NCI-H69 (cell line): ENCODE measurements at places on chromosomes 6 and 20.

- DNase-seq: no peak
Observed at GRCh38 chr20:29300579-29301551, 1956.6 kb upstream of the DEFB115 start.

DNA sequence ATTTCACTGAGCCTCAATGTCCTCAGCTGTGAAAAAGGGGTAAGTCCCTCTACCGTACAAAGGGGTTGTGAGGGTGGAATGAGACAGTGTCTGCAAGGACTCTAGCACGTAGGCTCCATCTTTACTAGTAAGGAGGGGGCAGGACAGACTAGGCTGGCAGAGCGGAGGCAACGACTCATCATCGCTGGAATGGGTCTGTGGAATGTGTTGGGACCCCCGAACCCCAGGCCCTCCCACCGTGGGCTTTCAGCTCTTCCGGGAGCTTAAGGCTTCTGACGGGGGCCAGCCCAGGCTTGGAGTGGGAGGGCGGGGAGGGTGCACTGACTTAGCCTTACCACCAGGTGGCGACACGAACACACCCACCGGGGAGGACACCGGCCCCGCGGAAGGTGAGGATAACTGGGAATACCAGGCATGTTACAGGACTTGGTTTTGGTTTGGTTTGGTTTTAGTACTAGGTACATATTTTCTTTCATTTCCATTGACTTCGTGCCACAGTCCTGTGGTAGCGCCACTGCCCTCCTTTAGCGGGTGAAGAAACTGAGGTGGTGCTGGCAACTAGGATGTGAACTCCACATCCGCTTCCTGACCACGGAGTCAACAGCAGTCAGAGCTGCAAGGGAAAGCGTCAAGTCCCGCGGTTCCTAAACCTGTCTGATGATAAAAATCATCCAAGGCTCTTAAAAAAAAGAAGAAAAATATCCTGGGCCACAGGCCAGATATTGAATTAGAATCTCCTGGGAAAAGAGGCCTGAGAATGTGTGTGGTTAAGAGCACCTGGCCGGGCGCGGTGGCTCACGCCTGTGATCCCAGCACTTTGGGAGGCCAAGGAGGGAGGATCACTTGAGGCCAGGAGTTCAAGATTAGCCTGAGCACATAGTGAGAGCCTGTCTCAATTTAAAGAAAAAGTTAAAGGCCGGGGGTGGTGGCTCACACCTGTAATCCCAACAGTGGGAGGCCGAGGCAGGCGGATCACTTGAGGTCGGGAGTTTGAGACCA is 10.3 kb upstream of the TULP1 start:
- peak; percentile 72 for DNase-seq

- DNase-seq: peak; percentile 5
Observed at GRCh38 chr6:152068622-152069261, 261.3 kb downstream of the ESR1 start.

GRCh38 chr6:106451439-106451838 is 90.9 kb downstream of the CRYBG1 start:
- no peak for DNase-seq

DNA sequence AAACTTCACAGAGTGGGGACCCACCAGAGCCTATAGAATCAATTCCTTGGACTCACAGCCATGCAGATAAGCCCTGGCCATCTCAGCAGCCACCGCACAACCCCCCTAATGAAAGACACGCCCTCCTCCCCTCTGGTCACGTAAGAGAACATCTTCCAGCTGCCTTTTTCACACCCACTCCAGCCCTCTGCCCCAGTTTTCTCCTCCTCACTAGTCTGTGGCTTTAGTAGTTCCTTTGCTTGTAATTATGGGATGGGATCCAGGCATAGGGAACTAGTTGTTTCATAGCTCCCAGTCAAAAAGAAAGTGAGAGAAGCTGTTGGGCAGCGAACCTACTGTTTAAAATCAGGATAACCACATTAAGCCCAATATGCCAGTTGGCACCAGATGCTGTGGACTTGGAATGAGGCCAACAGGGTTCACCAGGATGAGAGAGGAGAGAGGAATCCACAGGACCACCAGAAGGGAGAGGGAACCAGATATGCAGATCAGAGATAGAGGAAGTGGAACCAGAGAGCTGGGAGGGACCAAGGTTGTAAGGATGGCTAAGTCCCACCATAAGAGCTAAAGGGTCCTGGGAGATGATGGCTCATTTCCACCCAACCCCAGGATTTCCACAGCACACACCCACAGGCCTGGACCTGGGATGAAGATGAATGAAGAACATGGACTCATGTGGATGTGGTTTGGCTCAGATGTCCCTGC is 9.0 kb upstream of the BTN3A1 start:
- DNase-seq: peak; percentile 34

GRCh38 chr6:167933847-167934246 is 63.6 kb upstream of the KIF25 start:
- DNase-seq: no peak

- DNase-seq: no peak
Observed at GRCh38 chr6:2800552-2801316, 35.5 kb downstream of the WRNIP1 start.

DNA sequence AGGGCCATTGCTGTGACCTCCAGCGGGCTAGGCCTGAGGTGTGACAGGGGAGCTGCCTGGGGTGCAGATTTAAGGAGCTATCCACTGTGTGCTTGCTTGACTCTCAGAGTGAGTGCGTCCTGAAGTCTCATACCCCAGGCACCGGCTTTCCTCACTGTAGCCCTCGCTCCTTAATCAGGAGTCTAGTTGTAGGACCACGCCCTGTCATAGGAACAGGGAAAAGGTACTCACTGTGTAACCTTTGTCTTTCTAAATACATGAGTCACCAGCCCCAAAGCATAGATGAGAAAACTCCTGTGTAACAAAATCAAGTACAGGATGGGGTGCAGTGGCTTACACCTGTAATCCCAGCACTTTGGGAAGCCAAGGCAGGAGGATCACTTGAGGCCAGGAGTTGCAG is 141.7 kb downstream of the TMEM242 start:
- peak; percentile 35 for DNase-seq

DNA sequence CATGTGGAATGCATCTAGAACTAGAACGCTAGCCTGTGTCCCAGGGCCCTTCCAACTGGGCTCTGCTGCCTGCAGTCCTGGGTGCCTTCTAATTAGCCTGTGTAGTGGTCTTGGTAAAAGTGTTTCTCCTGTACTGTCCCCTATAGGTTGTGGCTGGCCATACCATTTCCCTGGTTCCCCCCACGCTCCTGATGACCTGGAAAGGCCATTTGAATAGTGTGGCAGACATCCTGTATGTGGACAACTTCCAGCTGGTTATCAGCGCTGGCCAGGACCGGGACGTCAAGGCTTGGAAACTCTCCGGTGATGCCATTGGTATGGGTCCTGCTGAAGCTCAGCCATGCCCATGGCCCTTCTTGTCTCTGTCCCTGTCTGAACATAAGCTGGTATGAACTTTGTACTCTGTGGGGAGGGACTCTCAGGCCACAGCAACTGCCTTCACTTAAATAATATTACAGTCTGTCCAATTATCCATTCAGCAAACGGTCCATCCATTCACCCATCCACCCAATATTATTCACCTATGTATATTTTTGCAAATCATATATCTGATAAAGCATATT is 60.7 kb downstream of the SUN5 start:
- no peak for DNase-seq

GRCh38 chr6:137698636-137699030 is 168.4 kb upstream of the TNFAIP3 start:
- no peak for DNase-seq

DNA sequence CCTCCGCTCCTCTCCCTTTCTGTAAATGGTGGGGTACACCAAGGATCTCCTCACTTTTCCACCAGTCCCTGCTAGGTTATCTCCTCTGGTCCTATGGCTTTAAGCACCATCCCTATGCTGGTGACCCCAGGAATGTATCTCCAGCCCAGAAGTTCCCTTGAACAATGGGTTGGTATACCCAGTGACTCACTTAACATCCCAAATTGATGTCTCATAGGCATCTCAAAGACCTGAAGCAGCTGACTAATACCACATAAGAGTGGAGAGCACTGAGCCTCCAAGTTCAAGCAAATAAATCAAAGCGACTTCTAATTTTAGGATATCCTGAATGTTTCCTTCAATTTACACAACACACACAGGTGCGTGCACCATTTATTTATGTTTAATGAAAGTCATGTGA is 48.3 kb downstream of the ADGRF1 start:
- DNase-seq: no peak

DNA sequence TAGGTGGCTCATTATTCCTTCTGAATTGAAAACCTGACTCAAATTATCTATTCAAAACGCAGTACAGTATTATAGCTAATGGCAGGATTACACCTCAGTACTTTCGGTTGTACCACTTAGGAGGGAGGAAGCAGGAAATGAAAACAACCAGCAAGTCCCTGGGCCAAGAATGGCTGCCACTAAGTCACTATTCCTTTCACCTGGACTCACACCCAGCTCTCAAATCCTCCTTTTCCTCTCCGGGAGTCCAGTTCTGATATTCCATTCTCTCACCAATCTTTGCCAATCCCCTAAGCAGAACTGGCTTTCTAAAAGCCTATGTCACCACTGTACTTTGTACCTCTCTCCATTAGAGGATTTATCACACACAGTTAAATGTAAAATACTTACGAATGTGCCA is 20.6 kb downstream of the TMEM242 start:
- no peak for DNase-seq

DNA sequence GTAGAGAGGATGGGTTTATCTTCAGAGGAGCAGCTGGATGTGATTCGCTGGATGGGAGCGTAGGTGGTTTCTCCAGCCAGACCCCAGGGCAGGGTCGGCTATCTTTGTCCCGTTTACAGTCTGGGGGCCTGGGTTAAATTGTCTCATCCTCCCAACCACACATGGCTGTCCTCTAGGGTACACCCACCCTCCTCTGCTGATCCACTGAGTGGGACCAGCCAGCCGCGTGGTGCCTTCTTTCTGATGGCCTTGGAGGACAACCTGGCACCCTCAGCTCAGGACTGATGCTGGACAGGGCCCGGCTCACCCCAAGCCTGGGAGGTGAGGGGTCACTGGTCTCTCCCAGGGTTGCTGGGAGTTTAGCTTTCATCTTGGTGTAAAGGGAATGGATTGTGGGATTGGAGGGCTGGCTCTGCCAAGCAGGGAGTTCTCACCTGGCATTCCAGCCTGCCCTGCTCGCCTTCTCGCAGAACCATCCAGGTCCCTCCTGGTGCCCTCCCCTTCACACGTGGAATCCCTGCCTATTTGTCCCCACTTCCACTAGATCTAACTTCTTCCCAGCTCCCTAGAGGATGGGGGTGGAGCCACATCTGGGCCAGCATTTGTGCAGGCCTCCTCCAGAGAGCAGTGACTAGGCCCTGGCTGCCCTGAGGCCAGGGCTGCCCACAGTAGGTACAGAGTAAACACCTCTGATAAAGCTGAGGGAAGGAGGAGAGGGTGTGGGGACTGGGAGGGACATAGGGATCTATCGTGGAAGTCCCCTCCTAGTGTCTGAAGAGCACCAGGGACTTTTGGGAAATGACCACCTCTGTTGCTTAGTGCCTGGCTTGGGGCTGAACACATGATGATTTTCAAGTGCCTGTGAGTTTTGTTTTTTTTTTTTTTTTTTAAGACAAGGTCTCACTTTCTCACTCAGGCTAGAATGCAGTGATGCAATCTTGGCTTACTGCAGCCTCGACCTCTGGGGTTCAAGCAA is 1.6 kb downstream of the ITPR3 start:
- peak; percentile 88 for DNase-seq

DNA sequence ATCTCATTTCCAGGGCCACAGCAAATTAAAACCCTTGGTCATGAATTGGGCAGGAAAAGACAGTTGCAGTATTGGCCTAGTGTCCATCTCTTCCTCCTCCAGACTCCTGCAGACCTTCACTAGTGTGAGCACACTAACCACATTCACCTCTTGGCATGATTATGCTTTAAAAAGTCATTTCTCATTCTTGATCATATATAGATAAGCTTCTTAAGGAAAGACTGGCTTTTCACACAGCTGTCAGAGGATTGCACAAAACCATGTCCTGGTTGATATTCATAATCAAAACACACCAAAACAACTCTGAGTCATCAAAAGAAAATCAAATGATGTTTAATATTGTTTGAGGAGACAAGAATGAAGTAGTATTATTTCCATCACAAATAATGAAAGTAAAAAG is 52.1 kb downstream of the TMEM200A start:
- DNase-seq: no peak

DNA sequence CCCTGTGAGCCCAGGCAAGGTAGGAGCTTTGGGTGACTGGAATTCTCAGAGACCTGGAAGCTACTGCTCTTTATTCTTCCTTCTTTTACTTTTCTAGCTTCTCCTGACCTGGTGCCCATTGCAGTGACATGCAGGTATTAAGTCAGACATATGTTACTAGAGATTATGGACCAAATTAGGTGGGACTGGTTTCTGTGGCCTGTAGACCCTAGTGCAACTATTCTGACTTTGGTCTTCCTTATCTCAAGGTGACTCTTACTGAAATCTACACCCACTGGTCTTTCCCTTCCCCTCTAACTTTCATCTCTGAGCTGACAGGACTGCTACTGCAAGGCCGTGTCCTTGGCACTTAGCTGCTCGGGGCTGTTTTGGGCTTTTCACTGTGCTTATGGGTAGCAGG is 24.4 kb upstream of the TMEM217 start:
- DNase-seq: no peak

GRCh38 chr6:15623276-15624116 is 39.3 kb downstream of the DTNBP1 start:
- peak; percentile 66 for DNase-seq

GRCh38 chr6:148329596-148330381 is 12.8 kb upstream of the SASH1 start:
- DNase-seq: no peak
